ENCODE measurements at places on chromosomes 3 and 15.

- peak; percentile 47 for DNase-seq
Observed at GRCh38 chr3:187016639-187017345, 86.5 kb downstream of the ST6GAL1 start.

GRCh38 chr15:66287461-66288057 lies 5.8 kb upstream of the DIS3L start:
- peak; percentile 52 for DNase-seq

DNA sequence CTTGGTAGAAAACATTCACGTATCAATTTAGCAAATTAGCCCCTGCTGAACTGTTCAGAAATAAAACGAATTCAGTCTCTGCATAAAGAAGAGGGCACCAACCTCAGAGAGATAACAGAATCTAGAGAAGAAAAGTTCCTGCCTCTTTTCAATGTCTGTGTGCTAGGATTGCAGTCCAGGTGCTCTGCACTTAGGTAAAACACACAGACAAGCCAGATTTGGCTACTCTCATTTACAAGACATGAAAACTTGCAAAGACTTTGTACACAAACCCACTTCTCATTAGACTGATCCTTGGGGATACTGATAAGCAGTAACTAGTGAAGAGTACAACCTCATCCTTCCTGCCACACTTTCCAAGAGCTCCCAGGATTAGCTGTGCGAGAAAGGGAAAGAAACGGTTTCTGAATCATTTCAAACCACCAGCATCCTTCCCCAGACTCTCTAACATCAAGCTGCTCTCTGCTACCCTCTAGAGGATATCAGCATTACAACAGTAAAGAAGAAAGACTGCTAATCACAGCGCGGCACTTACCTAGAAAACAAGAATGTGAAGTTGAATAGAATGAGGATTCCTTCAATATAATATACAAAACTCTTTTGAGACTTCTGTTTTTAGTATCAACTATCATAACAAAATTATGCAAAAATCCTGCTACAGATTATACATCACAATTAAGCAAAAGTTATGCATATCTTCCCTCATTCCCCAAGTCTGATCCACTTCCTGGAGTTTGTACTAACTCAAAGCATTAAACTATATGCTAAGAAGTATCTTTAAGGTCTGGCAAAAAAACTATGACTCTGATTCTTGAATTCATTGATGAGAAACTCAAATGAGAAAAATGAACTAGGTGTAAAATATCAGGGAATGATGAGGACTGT lies 306.4 kb downstream of the MAGI1 start:
- DNase-seq: peak; percentile 62

GRCh38 chr15:88636654-88637053 lies 2.2 kb upstream of the ISG20 start:
- no peak for DNase-seq

GRCh38 chr3:109356442-109357155 lies 19.3 kb upstream of the DPPA4 start:
- DNase-seq: no peak

- no peak for DNase-seq
Observed at GRCh38 chr3:100225883-100226282, 34.9 kb upstream of the TBC1D23 start.

GRCh38 chr3:100105501-100105900 lies 8.8 kb downstream of the FILIP1L start:
- peak; percentile 8 for DNase-seq

DNA sequence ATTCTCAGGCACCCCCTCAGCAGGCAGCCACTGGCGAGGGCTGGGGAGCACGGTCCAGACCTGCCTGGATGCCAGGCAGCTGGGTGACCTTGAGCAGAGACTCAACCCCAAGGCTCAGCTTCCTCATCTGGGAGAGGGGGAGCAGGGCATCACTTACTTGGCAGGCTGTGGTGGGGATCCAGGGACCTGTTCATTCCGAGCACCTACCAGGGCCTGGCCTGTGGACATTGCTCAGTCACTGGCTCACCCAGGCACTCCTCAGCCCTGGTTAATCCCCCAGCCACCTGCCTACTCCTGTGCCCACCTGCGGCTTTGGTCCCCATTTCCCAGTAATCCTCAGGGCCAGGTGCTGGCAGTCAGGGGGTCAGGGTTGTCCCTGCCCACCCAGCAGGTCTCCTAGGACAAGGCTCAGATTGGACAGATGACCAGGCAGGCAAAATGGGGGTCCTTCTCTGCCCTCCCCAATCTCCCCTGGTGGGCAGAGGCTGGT lies 9.3 kb upstream of the RPL29 start:
- DNase-seq: no peak

GRCh38 chr3:86890741-86891396 lies 100.1 kb downstream of the VGLL3 start:
- no peak for DNase-seq

- no peak for DNase-seq
Observed at GRCh38 chr3:185757176-185757575, 67.7 kb downstream of the IGF2BP2 start.

DNA sequence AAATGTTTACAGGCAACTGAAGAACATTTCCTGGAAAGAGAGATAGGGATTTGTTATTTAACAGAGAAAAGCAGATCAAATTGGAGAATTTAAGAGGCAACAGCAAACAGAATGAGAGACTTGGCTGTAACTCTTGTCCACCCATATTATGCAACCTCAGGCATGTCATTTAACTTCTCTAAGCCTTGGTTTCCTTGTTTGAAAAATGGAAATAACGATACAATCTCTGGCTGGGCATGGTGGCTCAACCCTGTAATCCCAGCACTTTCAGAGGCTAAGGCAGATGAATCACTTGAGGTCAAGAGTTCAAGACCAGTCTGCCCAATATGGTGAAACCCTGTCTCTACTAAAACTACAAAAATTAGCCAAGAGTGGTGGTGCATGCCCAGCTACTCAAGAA lies 23.7 kb downstream of the ARRDC4 start:
- DNase-seq: no peak

DNA sequence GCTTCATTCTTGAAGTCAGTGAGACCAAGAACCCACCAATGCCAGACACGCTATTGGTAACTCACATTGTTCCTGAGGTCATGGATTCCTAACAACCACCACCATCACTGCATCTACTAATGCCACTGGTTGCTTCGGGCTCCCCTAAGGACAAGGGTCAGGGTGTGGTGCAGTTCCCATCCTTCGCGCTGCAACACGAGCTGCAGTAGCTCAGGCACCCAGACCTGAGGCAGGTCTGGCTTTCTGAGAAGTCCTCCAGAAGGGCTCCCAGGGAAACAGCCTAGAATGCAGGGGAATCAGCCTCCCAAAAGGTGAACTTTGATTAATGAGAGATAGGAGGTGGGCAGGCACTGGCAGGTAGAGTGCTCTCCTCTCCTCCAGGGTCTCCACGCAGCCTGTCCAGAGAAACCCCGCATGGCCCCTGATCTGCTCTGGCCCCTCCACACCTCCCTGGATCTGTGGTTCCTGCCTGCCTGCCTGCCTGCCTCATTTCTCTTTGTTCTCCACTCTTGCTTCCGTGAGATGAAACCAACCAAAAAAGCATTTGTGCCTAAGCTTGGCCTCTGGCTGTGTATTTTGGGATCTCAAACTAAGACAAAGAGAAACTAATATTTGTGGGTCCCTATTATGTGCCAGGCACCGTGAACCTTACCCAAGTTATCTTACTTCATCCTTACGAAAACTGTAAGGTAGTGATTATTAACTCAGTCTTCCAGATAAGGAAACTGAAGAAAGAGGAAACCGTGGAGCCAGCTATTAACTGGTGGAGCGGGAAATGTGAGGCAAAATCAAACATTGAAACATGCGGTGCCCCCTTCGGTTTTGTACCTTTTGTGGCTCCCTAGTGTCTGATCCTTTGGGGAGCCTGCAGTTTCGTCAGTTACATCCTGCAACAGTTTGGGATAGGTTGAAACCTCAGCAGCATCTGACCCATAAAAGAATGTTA lies 43.9 kb upstream of the USP3 start:
- DNase-seq: no peak

- no peak for DNase-seq
Observed at GRCh38 chr3:113270068-113270467, 58.7 kb downstream of the BOC start.

DNA sequence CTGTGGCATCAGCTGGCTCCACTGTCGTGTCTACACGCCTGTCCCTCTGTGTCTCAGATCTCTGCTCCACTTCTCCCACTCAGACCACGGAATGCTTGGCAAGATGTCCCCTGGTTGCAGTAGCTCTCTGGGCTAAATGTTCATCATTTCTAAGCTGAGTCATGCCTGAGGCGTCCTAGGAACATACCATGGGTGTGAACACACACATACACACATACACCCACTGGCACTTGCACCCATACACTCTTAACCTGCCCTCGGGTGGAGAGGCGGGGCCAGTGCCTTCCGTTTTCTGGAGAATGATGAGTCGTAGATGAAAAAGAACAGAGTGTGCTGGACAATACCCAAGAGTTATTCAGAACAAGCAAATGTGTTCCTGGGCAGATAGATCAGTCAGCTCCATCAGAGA lies 72.4 kb downstream of the SENP2 start:
- DNase-seq: no peak

- DNase-seq: no peak
Observed at GRCh38 chr3:105083945-105084344, 282.8 kb upstream of the ALCAM start.

DNA sequence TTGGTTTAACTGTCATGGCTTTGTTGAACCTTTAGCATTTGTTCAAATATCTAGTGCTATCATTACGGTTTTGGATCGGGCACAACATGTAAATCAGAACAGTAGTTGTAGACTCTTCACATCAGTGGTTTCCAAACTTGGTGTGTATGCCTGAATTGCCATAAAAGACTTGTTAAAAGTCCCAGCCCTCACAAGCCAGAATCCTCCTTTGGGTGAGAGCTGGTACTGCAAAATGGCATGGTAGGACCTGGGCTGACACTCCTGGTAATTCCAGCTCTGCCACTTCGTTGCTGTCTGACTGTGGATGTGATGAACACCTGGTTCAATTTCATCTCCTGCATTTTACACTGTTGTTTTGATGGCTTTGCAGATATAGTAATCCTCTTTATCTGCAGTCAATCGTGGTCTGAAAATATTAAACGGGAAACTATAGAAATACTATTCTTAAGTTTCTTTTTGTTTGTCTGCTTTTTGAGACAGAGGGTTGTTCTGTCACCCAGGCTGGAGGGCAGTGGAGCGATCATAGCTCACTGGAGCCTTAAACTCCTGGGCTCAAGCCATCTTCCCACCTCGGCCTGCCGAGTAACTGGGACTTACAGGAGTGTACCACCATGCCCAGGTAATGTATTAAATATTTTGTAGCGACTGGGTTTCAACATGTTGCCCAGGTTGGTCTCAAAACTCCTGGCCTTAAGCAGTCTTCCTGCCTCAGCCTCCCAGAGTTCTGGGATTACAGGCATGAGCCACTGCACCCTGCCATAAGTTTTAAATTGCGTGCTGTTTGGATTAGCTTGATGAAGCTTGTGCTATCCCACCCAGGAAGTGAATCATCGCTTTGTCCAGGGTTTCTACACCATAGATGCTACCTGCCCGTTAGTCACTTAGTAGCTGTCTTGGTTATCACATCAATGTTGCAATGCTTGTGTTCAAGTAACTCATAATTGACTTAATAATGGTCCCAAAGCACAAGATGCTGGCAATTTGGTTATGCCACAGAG lies 61.6 kb downstream of the RAB7A start:
- DNase-seq: no peak

- peak; percentile 37 for DNase-seq
Observed at GRCh38 chr15:100570735-100571313, 31.2 kb downstream of the LINS1 start.

DNA sequence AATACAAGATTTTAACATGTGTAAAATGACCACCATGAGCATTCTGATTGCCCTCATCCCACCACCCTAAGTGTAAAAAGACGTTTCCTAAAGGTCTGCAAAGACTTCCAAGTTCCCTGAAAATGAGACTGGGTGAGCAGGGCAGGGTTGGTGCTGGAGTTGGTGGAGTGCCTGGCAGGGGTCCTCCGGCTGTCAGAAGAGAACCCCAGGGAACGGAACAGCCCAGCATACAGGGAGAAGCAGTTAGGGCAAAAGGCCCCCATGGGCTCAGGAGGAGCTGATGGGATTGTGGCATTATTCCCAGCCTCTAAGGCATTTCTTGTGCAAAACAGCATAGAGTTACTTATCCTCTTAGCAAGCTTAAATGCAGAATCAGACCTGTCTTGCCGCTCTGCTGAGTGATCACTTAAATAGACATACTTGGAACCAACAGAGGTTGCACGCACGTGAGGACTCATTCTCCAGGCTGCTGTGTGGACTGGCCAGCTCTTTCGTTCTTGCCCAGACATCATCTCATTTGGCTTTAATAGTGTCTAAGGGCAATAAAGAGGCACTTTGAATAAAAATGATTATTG lies 36.0 kb downstream of the XYLB start:
- no peak for DNase-seq

GRCh38 chr3:8767667-8768363 lies 1.6 kb downstream of the OXTR start:
- peak; percentile 79 for DNase-seq

- no peak for DNase-seq
Observed at GRCh38 chr3:186680869-186681268, 15.1 kb downstream of the HRG start.

GRCh38 chr3:124730129-124730940 lies at the start of gene UMPS:
Gene UMPS, plus strand, starts transcription at chr3:124730452. Its CDS starts 20 bp downstream, at chr3:124730472.
- peak; percentile 93 for DNase-seq

GRCh38 chr3:150255413-150255812 lies 152.7 kb upstream of the TSC22D2 start:
- DNase-seq: no peak

DNA sequence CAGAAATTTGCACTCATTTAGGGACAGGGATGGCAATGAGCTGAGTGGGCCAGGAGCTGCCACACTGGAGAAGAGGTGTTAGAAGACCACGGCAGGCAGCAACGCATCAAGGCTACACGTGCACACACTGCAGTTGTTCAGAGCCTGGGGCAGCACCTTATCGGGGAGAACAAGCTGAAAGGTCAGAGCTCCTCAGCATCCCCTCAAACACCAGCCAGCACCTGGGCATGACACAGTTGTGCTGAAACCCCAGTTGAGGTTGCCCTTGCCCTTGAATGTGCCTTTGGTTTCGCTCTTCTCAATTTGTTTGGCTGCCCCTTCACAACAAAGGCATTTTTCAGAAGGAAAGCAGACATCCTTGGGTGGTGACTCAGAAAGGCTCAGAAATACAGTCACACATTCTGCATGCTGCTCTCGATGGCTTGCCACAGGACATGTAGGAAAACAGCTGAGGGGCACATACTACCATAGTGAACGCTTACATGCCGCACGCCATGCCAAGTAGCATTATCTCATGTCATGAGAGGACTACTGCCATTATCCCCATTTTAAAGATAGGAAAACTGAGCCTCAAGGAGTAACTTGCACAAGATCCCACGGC lies 57.6 kb downstream of the ST8SIA2 start:
- no peak for DNase-seq

DNA sequence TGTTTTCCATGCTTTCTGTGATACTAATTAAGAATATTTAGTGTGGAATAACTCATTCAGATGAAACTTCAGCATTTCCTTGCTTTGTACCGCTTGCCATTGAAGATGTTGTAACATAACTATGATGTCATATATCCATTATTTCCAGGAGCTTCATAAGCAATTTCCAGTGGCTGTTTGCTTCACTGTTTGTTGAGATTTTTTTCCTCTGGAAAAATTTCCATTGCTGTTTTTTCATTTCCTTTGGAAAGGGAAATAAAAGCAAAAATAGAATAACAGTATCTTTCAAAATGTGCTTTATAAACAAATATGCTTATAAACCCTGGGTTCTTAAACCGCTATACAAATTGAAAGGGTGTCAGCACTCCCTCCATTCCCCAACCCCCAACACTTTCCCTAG lies 319.6 kb upstream of the SEMA6D start:
- DNase-seq: no peak

GRCh38 chr15:59688423-59688781 lies 718 bp downstream of the BNIP2 start:
- peak; percentile 13 for DNase-seq

GRCh38 chr3:30691249-30691880 lies 85.0 kb downstream of the TGFBR2 start:
- DNase-seq: no peak
